GM04503 (cell line): ENCODE measurements at places on chromosomes 11 and 22.

DNA sequence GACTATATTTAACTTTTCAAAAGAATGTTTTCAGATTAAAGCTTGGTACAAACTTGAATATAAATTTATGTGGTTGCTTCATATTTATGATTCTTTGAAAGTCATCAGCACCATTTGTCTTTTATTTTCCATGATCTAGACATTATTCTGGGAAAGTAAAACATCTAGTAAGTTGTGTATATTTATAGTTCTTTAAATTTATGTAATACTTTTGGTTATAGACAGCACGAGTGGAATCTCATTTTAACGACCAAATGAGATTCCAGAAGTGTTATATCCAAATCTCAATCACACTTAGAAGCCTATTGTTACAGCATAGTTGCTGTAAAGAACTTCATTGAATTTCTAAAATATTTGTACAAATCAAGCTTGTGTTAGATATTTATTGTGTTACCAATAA is 212.3 kb downstream of the DDX10 start:
- no peak for DNase-seq

DNA sequence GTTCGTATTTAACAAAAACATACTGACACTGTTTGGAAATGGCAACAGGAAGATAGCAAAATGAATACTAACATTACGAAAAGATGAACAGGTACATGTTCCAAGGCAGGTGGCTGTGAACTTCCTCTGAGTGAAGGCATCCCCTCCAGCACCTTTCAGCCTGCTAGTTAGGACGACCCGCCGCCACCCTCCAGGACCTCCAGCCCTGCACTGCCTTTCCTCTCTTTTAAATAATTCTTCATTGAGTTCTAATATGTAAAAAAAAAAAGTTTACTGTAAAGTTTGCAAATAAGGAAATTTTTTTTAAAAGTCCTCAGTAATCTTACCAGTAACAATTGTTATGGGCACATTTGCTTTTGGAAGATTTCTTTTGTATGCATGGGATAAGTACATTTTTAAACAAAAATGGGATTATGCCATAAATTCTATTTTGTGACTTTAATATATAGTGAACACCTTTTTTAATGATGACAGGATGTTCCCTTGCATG is 6.0 kb downstream of the NEAT1 start:
- no peak for DNase-seq

DNA sequence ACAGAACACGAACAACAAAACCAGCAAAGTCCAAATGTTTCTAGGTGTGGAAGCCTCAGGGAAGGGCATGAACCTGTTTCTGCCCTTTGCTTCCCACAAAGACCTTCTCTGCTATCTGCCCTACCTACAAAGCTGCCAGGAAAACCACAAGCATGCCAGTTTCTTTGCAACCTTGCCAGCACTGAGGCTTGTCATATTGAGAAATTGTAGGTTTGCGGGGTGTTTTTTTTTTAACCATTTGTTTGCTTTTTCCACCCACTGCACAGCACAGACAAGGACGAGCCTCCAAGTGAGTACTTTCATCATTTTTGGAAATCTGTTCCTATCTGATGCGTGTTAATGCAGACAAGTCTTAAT is 12.8 kb downstream of the PARVG start:
- no peak for DNase-seq

GRCh38 chr11:6646918-6647679 is 8.5 kb downstream of the DCHS1 start:
- peak; percentile 54 for DNase-seq
